Head of caudate nucleus (tissue), 42 donors: ENCODE measurements at places on chromosomes 16 and 17.

DNA sequence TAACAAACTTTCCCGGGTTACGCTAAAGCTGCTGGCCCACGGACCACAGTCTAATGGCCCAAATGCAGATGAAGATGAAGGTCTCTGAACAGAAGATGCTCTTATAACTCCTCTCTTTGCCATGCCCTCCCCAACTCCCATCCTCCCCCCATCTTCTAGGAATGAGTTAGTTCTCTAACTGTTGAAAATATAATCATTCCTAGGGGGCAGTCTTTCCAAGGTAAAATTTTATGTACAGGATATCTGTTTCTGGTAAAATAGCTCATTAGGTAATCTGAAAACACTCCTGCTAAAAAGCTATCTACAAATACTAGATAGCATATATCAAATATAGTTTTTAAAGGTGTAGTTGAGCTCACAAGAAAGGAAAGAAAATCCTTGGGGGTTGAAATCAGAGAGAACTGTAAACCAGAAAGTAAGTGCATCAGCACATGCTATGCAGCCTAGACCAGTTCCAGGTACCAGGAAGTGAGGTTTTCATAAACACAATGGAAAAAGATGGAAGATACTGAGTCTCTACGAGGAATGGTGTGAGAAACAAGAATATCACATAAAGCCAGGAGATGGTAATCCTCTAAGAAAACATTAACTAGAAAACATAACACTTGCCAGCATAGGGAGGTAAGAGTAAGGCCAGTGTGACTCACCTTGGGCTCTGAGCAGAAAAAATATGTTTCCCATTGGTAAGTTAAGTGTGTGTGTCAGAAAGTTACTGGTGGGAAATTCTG is 38.1 kb downstream of the CMC2 start:
- DNase-seq = no peak

- DNase-seq = no peak
These were observed 10.8 kb upstream of the SECTM1 start for GRCh38 chr17:82344175-82344907.

DNA sequence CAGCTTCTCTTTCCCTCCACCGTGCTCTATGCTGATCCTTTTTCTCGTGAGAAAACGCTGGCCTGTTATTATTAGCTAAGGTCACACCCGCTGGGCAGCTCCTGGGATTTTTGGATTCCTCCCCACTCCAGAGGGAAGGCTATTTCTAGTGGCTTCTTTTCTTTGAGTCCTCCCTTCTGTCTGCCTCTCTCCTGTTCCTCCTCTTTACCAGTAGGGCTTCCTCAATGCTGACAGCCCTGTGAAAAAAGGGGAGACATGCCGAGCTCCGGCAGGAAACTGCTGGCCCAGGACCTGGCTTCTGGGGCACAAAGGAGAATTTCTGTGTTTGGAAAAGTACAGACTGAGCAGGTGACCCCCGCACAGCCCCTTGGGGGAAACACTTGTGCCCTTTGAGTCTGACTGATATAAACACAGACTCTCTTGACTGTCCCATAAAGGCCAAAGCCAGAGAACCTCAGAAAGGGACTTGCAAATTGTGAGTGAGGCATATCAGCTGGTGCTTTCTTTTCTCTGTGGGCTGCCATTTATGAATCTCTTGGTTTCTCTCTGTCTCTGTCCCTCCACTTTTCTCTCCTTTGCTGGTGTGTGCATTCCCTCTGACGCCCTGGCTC is 14.0 kb upstream of the RNF135 start:
- DNase-seq = no peak

GRCh38 chr16:15482068-15482747 is 47.8 kb downstream of the BMERB1 start:
- peak; percentile 65 for DNase-seq

DNA sequence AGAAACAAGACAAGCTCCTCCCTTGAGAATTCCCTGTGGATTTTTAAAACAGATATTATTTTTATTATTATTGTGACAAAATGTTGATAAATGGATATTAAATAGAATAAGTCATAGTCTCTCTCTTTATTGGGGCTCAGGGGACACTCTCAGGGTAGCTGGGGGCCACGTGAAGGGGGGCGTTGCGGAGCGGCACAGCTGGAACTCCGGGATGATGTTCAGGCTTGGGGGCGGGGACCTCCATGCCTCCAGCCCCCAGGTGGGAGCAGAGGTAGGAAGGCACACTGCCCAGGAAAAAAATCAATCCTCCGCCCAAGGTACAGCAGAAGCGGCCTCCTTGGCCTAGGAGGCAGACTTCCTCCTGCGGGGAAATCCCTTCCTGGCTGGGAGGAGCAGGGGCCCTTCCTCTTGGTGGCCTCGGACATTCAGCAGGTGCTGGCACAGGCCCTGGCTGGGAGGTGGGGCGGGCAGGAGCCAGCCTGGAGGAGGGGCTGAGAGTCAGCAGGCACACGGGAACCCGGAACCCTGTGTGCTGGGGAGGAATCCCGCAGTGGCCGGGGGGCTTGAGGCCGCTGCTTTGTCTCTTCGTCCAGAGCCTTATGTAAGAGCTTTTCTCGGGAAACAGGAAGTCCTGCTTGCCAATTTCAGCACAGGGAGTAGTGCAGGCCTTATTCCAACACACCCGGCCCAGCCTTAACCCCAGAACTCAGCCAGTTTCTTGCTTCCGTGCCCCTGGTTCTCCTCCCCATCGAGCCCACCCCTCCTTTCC is 591 bp upstream of the TNFSF13 start:
- DNase-seq = peak; percentile 62

GRCh38 chr17:52828621-52829020 is 670.1 kb upstream of the CA10 start:
- no peak for DNase-seq
